ENCODE measurements at places on chromosomes 16 and 17.

GRCh38 chr16:52956044-52956443 lies 96.7 kb downstream of the CHD9NB start:
- no peak for DNase-seq

- DNase-seq = no peak
These were observed 13.7 kb downstream of the CACNG1 start for GRCh38 chr17:67058036-67058435.

- no peak for DNase-seq
These were observed 149.7 kb downstream of the SNX29 start for GRCh38 chr16:12126091-12126806.

- DNase-seq = no peak
These were observed 34.7 kb upstream of the BRD7 start for GRCh38 chr16:50403491-50403890.

GRCh38 chr17:76327696-76328095 lies 19.6 kb upstream of the QRICH2 start:
- DNase-seq = no peak

GRCh38 chr16:48434653-48435317 lies 49.6 kb upstream of the SIAH1 start:
- no peak for DNase-seq

- peak; percentile 69 for DNase-seq
These were observed 40.5 kb upstream of the ATP2A3 start for GRCh38 chr17:4004517-4005295.

- no peak for DNase-seq
These were observed 399.7 kb upstream of the RBFOX1 start for GRCh38 chr16:6932871-6933385.

GRCh38 chr17:76893623-76894334 lies 25.6 kb downstream of the MGAT5B start:
- no peak for DNase-seq

- DNase-seq = no peak
These were observed 113.8 kb downstream of the CYB561 start for GRCh38 chr17:63332286-63332685.

- DNase-seq = no peak
These were observed 74.1 kb upstream of the CDH11 start for GRCh38 chr16:65195998-65196397.

- no peak for DNase-seq
These were observed 3.6 kb upstream of the ITGA3 start for GRCh38 chr17:50052241-50052796.

- peak; percentile 52 for DNase-seq
These were observed 22.0 kb upstream of the PHLPP2 start for GRCh38 chr16:71746442-71747046.

DNA sequence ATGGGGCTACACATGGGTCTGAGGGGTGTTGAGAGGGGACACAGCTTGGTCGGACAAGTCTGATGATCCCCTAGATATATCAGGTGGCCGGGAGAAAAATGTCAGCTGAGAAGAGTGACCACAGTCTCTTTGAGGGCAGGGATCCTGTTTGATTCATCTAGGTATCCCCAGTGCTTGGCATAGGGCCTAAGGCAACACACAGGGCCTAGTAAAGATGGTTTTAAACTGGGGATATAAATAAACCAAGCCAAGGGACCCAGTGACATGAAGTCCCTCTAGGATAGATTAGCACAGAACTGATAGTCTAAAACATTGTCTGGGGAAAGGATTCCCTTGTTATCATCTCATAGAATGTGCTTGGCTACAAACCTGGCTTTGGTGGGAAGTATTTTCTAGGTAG lies 1.4 kb downstream of the ERCC4 start:
- no peak for DNase-seq

DNA sequence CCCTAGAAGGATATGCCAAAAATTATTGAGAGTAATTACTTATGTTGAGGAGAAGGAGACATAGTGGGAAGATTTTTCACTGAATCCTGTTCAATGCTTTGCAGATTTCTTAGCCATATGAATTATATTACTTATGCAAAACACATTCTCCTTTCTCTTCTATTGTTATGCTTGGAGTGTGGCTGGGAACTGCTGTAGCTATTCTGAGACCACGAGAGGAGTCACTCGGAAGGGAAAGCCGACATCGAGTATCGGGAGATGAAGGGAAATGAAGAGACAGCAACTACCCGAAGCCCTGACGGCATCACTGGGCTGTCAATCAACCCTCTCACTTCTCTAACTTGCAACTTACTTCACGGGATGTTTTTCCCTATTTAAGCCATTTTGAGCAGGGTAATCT lies 39.6 kb downstream of the STX8 start:
- no peak for DNase-seq

GRCh38 chr17:36980280-36980761 lies 31.6 kb downstream of the AATF start:
- DNase-seq = no peak

- no peak for DNase-seq
These were observed 226.8 kb downstream of the FOXL1 start for GRCh38 chr16:86805188-86805587.

DNA sequence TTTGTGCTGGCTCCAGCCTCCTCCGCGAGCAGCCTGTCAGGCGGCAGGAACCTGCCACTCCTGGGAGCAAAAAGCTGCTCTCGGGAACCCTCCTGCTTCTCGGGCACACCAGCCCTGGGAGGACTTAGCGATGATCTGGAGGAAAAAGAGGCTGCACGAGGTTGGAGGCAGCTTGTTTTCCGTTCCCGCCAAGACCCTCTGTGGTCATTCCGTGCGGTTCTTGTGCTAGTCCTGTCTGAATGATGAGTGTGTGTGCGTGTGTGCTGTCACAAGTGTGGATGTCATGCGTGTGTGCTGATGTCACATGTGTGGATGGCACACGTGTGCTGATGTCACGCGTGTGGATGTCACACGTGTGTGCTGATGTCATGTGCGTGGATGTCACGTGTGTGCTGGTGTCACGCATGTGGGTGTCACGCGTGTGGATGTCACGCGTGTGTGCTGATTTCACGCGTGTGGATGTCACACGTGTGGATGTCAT lies 150.0 kb downstream of the NPIPB11 start:
- DNase-seq = no peak

- DNase-seq = no peak
These were observed 143.2 kb upstream of the CDH5 start for GRCh38 chr16:66223176-66223780.

- no peak for DNase-seq
These were observed 28.2 kb downstream of the ORC6 start for GRCh38 chr16:46717692-46718091.

DNA sequence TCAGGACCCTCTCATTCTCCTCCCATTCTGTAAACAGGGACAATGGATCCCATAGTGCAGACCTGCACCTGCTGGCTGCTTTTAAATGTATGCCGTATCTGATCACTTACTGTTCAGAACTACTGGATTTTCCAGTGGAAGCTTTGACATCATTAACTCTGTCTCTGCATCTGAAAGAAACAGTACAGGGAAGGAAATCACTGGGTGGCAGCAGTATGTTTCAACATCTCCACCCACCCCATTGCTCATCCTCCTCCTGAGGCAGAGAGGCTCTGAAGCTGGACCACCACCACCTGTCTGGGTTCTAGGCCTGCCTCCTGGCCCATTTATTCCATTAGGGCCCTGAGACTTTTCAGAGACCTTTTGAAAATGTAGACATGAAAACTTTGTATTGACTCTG lies 2.6 kb downstream of the CCL15 start:
- DNase-seq = no peak

GRCh38 chr17:48051706-48052486 lies 3.7 kb downstream of the NFE2L1 start:
- DNase-seq = no peak

- no peak for DNase-seq
These were observed 268.8 kb upstream of the RPL38 start for GRCh38 chr17:73934696-73935095.

GRCh38 chr16:84922351-84923120 lies 88.8 kb downstream of the ZDHHC7 start:
- peak; percentile 65 for DNase-seq

GRCh38 chr17:21190078-21190477 lies 23.9 kb downstream of the TMEM11 start:
- DNase-seq = no peak

DNA sequence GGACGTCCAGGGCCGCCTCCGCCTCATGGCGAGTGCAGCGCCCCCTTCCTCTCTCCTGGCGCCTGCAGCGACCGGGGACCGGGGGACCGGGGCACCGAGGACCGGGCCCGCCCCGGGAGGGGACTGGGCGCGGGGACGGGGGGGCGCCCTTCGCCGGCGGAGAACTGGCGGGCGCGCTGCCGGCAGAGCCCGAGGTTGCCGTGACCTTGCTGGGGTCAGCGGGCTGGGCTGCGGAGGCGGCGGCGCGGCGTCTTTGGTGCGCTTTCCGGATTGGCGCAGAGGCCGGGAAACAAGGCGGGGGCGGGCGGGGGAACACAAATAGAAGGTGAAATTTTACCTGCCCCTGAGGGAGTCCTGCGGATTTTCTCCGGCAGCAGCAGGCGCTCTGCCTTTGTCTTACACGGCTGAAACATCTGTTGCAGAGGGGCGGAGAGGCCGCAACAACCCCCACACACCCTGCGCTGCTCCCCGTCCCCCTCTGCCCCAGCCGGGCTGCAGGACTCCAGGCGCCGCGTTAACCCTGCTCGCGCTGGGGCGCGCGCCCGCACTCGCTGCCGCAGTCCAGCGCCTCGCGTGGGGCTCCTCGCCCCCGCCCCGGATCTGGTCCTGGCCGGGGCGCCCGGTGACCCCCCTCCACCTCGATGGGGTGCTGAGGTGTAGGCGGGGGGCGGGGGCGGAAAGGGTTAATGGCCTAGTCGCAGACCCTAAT lies 53.5 kb downstream of the SREBF1 start:
- peak; percentile 59 for DNase-seq

DNA sequence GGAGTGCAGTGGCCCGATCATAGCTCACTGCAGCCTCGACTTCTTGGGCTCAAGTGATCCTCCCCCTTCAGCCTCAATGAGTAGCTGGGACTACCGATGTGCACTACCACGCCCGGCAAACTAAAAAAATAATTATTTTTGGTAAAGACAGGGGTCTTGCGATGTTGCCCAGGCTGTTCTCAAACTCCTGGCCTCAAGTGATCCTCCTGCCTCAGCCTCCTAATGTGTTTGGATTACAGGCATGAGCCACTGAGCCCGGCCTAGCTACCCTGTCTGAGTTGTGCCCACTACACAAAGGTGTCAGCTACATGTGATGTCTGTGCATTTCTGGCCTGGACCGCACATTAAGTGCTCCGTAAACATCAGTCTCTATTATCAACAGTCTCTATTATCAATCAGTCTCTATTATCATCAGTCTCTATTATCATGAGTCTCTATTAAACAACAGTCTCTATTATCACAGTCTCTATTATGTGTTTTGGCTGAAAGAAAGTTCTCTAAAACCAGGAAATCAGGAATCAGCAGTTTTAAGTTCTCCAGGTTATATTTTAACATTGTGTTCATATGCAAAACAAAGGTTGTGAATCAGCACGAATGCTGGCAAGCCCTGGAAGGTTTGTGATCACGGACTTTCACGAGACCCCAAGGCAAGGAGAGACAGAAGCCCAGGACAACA lies 721 bp upstream of the WWOX start:
- no peak for DNase-seq

- no peak for DNase-seq
These were observed 54.8 kb downstream of the VAC14 start for GRCh38 chr16:70746040-70746707.

GRCh38 chr17:71519285-71519684 lies 601.5 kb upstream of the SOX9 start:
- no peak for DNase-seq

DNA sequence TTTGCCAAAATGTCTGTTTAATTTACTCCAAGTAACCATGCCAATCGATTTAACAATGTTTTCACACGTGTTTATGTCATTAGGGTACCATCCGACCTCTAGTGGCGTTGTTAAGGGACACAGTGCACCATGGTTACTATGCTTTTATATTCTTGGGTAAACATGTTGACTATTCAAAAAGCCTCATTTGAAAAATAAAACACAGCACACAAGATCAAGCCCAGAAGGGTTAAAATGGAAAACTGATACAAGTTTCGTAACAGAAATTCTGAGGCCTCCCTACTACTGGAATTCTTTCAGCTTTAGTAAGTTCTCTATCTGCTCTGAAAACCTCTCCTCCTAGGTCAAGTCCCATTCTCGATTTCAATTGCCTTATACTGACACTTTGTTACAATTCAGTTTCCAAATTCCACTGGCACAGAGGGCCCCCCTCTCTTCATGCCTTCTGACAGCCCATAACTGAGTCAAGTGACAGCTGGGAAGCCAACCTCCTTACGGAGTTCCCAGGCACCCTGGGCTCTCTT lies 2.1 kb downstream of the CFAP20 start:
- no peak for DNase-seq

- no peak for DNase-seq
These were observed 114.9 kb upstream of the RCVRN start for GRCh38 chr17:10019941-10020451.

GRCh38 chr16:144797-145252 lies 6.4 kb upstream of the NPRL3 start:
- DNase-seq = no peak

GRCh38 chr17:48814504-48814903 lies 2.5 kb downstream of the TTLL6 start:
- peak; percentile 68 for DNase-seq

- no peak for DNase-seq
These were observed 18.0 kb upstream of the SLC16A5 start for GRCh38 chr17:75069783-75070182.

GRCh38 chr17:80163336-80163735 lies 6.5 kb upstream of the CARD14 start:
- DNase-seq = no peak

GRCh38 chr16:88540346-88540977 lies 29.7 kb upstream of the ZC3H18 start:
- DNase-seq = no peak

GRCh38 chr16:84088695-84089395 lies 27.9 kb downstream of the MBTPS1 start:
- no peak for DNase-seq

GRCh38 chr16:15954814-15955151 lies 5.4 kb downstream of the ABCC1 start:
- no peak for DNase-seq

GRCh38 chr17:50257676-50258224 lies 16.5 kb upstream of the TMEM92 start:
- peak; percentile 3 for DNase-seq

DNA sequence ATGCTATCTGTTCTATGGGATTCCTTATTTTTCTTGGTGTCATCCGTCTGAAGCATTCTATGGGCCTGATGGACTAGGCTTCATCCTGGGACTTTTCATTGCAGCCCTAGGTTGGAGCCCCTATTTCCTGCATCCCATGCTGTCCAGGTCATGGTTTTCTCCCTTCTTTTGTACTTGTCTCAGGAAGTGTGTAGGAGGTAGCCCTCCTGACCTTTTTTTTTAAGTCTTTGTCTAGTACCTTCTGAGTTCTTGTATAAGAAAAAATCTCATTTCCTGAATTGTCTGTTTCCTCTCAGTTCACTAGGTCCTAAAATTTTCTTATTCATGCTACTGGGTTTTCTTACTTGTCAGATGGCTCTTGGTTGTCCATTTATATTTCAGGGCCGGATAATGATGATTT lies 6.0 kb downstream of the NDEL1 start:
- no peak for DNase-seq

Measured in frontal cortex (tissue), 4 donors.